ENCODE measurements at places on chromosomes 16 and 17.

- DNase-seq, result no peak
These were observed 11.8 kb downstream of the DLX4 start for GRCh38 chr17:49980703-49981197.

DNA sequence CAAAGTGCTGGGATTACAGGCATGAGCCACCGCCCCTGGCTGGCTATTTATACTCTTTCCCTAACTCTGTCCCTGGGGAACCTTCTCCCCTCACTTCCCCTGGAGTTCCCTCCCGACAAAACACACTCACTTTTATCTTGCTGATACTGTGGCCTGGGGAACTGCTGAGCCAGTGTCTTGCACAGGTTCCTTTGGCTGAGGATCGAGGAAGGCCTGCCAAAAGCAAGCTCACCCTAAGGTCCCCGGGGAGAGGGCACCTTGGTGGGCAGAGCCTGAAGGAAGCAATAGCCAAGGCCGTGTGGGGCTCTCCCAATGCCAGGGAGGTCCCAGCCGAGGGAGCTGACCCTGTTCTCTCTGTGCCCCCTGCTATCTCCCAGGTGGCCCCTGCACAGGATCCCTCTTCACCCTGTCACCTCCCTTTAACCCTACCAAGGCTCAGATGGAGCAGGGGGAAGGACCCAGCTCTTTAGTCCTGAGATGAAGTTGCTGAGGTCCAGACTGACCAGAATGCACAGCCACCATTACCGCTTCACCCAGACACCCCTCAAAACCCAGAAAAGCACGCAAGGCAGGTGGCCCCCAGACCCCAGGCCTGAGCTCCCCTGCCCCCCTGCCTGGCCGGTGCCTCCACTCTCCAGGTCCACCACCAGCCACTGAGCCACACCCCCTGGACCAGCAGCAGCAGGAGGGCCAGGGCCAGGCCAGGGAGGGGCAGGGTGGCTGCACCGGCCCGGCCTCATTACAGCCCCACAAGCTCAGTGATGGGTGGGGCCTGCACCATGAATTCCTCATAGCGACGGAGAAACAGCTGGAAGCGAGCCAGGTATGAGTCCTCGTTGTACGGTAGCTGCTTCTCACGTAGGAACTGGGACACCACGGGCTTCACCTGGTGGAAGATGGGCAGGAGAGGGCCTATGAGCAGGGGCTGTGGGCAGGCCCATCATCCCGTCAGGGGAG, 5.1 kb upstream of the FDXR start:
- no peak for DNase-seq

GRCh38 chr17:40180694-40181093, 3.4 kb downstream of the RAPGEFL1 start:
- DNase-seq, result no peak

- no peak for DNase-seq
These were observed 54.1 kb downstream of the CES1 start for GRCh38 chr16:55778757-55779156.

DNA sequence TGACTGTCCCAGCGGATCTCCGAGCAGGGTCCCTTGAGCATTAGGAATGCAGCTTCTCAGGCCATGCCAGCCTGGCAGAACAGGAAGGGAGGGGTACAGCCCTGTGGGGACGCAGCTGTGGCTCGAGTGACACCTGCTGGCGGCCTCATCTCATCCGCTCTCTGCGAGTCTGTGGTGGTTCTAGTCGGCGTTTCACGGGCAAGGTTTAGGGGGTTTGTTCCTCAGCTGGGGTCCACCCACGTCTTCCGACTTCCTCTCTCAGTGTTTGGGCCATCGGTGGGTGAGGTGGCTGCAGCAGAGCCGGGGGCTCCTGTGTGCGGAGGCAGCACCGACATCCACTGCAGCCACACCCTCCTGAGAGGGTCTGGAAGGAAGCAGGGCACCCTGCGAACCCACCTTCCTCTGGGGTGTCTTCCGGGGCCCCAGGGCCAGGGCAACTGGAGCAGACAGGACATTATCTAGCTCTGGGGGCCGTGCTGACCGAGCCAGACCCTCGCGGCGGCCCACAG, 33.3 kb downstream of the JPH3 start:
- DNase-seq, result peak; percentile 83

DNA sequence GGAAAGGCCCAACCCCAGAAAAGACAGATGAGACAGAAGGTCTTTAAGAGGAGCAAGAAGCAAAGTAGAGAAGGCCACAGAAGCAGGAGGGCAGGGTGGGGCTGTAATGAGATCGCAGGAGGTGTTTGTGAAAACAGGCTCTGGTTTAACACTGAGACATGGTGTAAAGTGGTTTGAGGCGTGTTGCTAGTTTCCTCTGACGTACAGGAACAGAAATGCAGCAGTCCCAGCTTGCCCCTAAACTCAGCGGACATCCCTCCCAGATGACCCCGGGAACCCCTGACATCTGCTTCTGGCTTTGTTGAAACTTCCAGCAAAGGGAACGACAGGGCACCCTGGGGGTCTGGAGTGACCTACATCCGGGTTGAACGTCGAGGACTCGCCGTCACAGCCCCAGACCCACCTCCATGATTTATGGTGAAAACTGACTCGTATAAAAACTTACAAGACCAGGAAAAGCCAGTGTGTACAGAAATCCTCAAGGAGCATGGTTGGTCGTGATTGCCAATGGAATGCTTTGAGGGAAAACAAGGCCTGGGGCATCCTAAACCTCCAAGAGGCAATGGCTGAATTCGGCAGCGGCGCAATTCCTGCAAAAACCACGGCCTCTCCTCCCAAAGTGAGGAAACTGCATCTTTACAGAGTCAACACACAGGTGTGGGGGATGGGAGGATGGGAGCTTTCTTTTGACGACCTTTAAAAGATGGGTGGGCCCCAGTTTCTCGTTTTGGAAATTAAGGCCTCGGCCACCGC, 25.8 kb downstream of the LITAF start:
- no peak for DNase-seq

- DNase-seq, result no peak
These were observed 53.9 kb downstream of the AIPL1 start for GRCh38 chr17:6380915-6381438.

- DNase-seq, result no peak
These were observed 435 bp downstream of the RPRML start for GRCh38 chr17:46978489-46979146.

GRCh38 chr17:7932483-7932891, 481 bp downstream of the CNTROB start:
- peak; percentile 54 for DNase-seq

DNA sequence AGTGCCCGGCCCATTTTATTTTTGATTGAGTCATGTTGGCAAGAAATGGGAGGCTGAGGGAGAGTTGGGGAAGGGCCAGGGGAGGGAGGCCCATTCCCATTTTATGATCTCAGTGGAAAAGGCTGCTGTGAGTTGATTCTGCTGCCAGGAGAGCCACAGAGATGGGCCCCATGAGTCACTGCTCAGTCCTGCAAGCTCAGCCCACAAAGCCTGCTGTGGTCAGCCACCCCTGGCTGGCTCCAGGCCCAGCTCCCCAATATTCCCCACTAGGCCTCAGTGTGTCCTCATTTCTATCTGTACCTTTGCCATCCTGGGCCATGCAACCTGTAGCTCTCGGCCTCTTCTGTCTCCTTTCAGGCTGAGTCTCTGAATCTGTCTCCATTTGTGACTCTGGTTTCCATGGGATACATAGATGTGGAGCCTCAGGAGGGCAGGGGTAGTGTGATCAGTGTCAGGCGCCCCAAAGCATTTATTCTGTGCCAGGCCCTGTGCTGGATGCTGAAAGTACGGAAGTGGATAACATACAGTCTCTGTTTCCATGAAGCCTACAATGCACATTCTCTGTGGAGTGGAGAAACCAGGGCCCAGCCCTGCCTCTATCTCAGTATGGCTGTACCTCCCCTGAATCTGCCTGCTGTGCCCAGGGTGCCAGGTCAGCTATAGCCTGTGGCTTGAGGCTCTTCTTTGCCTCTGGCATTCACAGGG, 1.9 kb upstream of the PLEKHG4 start:
- no peak for DNase-seq

DNA sequence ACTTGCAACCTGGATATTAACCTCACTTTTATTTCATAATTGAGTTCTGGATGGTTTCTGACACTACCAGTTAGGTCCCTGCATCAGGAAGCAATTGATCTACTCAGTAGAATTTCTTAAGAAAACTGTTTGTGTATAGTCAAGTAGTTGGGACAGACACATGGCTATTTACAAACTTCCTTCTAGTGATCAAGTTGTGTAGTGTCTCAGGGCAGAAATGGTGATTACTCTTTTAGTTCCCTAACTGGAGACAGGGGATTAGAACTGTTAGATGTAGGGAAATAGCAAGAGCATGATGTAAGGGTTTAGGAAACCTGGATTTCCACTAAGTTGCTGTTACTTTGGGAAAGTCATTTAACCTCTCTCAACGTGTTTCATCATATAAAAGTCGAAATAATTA, 30.4 kb downstream of the TMEM100 start:
- DNase-seq, result no peak

GRCh38 chr17:62996221-62996620, 30.2 kb downstream of the TANC2 start:
- DNase-seq, result no peak
